ENCODE measurements at places on chromosomes 4 and X. TPM values are rescaled to one million over a fixed set of nuclear protein-coding genes. Genes with fewer than 3 reads are reported as not detected.

- DNase-seq = no peak
Measured at GRCh38 chr4:147492306-147492705, 11.4 kb downstream of the EDNRA start.

- no peak for DNase-seq
Measured at GRCh38 chr4:176272799-176273198, 3.8 kb upstream of the ASB5 start.

DNA sequence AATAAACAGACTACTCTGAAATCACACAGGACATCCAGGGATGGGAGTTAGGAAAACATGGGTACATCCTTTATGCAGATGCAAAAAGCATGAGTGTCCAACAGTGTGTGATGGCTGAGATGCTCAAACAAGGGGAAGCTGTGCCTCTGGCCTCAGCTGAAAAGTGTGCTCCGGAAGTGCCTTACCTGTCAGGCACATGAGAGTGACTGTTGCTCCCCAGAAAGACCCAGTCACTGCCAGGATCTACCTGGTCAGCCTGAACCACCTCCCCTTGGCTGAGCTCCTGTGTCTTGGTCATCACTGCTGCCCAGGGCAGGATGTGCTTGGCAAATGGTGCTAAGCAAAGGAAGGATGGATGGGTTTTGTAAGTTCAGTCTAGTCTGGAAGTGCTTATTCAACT is 4.0 kb downstream of the PPP2R2C start:
- DNase-seq = no peak

DNA sequence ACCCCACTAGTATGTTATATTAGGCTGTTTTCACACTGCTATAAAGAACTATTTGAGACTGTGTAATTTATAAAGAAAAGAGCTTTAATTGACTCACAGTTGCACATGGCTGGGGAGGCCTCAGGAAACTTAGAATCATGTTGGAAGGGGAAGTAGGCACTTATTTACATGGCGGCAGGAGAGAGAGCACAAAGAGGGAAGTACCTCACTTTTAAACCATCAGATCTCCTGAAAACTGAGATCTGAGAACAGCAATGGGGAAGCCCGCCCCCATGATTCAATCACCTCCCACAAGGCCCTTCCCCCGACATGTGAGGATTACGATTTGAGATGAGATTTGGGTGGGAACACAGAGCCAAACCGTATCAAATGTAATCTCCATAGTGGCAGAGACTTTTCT is 45.4 kb upstream of the XK start:
- no peak for DNase-seq

GRCh38 chrX:28351801-28352200 is 235.4 kb upstream of the IL1RAPL1 start:
- DNase-seq = no peak

DNA sequence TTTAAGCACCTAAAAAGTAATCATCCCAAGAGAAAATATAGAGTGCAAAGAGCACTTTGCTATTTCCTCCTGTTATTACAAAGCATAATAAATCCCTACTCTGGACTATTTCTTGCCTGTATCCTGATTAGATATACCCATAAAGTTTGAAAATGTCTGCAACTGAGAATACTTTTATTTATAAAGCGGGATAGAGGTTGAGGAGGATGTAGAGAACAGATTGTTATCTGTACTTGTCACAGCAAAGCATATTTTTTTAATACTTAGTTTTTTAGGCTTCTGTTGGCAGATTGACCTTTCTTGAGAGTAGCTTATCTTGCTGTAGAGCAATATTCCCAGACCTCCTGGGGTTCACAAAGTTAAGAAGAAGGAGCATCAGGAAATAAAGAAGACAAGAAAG is 396.1 kb downstream of the KCNIP4 start:
- no peak for DNase-seq

- no peak for DNase-seq
Measured at GRCh38 chr4:182015014-182015413, 228.2 kb upstream of the TENM3 start.

GRCh38 chr4:163591614-163592020 is 97.1 kb downstream of the TMA16 start:
- DNase-seq = no peak

DNA sequence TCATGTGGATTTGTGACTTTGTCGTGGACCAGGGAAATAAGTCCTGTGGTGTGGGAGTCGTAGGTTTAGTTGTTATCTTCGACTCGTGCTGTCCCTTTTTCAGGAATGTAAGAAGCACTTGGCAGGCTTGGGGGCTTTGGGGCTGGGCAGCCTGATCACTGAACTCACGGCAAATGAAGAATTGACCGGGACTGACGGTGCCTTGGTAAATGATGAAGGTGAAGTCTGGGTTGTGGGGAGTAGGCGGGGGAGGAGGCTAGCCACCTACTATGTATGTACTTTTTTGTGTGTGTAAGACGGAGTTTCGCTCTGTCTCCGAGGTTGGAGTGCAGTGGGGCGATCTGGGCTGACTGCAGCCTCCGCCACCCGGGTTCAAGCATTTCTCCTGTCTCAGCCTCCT is 1.2 kb downstream of the TAF1 start:
- DNase-seq = peak; percentile 7

GRCh38 chrX:120477453-120477852 is 8.4 kb upstream of the LAMP2 start:
- DNase-seq = no peak

The USP51 gene
- 2.0 TPM for total RNA-seq

The SERTM2 gene
- total RNA-seq = not detected

The SERPINA7 gene
- total RNA-seq = not detected

The APOO gene
- 38.5 TPM for total RNA-seq

The PNMA6F gene
- not detected for total RNA-seq

All from activated naive CD8-positive, alpha-beta T cell treated with anti-CD3 and anti-CD28 coated beads for 36 hours (primary cell).